Hippocampal formation (tissue), 2 donors: ENCODE measurements at places on chromosomes 1 and 21.

- DNase-seq: no peak
Measured at GRCh38 chr1:37634244-37634991, at the start of gene RSPO1. TSS of gene RSPO1 (minus strand) at chr1:37634892. CDS start at chr1:37629661, 5,231 bp downstream.

- no peak for DNase-seq
Measured at GRCh38 chr1:6508816-6509189, 17.3 kb upstream of the PLEKHG5 start.

DNA sequence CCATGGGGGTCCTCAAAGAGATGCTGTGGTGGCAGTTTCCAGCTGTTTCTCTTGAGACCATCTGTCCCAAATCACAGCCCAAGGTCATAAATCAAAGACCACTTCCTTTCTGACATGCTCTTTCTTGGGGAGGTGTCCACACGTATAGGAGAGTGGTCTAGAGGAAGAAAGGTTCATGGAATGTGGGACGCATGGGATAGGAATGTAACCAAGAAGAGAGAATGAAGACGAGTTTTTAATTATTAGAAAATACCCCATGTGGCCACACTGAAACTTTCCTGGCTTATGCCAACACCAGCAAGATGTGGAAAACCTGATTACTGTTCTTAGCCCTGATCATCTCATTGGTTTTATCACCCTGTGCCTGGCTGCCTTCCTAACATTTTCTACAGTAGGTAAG is 124.2 kb upstream of the IFFO2 start:
- no peak for DNase-seq

GRCh38 chr1:184276416-184276815 is 110.4 kb upstream of the C1orf21 start:
- DNase-seq: no peak

DNA sequence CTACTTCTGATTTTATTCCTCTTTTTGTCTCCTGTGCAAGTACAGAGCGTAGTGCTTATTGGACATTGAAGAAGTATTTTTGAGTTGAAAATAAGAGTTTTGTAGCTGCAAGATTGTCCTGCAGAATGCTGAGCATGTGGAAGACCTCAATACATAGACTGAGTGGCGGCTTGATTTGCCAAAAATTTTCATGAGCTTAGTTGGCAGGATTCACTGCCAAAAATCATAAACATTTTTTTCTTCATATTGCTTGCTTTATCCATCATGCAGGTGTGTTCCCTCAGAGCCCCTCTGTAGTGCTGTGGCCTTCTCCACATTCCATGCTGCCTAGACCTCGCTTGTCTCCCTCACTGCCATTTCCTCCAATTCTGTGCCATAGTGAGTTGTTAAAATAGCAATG is 100.1 kb downstream of the DUSP10 start:
- no peak for DNase-seq

- DNase-seq: no peak
Measured at GRCh38 chr1:216632980-216633379, 90.2 kb downstream of the ESRRG start.
